Hypothalamus (tissue), 51 donors: ENCODE measurements at places on chromosomes 6 and 20.
A peak's percentile ranks its signal among the peaks of the same experiment; 100 is the strongest.

- no peak for DNase-seq
Measured at GRCh38 chr20:4592316-4593148, 129.2 kb upstream of the PRND start.

- DNase-seq = no peak
Measured at GRCh38 chr20:32559753-32560380, 25.3 kb downstream of the NOL4L start.

DNA sequence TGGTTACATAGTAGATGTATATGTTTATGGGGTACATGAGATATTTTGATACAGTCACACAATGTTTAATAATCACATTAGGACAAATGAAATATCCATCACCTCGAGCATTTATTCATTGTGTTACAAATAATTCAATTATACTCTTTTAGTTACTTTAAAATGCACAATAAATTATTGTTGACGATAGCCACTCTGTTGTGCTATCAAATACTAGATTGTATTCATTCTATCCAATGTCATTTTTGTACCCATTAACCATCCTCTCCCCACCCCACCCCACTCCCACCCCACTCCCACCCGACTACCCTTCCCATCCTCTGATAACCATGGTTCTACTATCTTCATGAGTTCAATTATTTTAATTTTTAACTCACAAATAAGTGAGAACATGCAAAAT lies 585.4 kb downstream of the CDH26 start:
- no peak for DNase-seq

GRCh38 chr6:107991772-107992550 lies 34.0 kb upstream of the SEC63 start:
- no peak for DNase-seq

DNA sequence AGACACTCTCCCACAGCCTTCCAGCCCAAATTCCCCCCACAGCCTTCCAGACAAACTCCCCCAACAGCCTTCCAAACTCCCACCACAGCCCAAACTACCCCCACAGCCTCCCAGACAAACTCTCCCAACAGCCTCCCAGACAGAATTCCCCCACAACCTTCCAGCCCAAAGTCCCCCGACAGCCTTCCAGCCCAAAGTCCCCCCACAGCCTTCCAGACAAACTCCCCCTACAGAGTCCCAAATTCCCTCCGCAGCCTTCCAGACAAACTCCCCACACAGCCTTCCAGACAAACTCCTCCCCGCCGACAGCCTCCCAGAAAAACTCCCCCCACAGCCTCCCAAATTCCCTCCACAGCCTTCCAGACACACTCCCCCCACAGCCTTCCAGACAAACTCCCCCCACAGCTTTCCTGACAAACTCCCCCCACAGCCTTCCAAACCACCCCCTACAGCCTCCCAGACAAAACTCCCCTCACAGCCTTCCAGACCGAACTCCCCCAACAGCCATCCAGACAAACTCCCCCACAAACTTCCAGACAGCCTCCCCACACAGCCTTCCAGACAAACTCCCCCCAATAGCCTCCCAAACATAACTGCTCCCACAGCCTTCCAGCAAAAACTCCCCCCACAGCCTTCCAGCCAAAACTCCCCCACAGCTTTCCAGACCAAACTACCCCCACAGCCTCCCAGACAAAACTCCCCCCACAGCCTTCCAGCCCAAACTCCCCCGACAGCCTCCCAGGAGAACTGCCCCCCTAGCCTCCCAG lies 38.0 kb upstream of the SYNDIG1 start:
- DNase-seq = no peak

DNA sequence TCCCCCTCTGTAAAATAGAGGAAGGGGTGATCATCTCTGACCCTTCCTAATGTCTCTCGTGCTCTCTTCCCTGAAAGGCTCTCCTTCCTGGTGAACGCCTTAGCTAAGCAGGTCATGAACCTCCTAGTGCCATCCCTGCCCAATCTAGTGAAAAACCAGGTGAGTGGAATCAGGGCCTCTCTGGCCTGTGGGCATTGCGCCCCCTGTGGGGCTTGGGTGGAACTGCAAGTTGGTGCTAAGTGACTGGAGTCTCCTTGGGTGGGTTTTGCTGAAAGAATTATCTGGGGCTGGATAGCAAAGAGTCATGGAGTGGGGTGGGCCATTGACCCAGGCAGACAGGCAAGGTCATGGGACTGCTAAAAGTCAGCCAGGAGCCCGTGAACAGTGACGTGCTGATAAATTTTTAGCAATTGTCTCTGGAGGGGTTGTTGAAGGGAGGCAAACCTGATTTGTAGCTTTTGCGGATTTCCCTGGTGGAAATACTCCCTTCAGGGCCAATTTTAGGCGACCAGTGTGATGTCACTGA lies 8.9 kb downstream of the BPIFB1 start:
- DNase-seq = peak; percentile 36

- DNase-seq = no peak
Measured at GRCh38 chr20:50277064-50277415, 86.4 kb downstream of the CEBPB start.

DNA sequence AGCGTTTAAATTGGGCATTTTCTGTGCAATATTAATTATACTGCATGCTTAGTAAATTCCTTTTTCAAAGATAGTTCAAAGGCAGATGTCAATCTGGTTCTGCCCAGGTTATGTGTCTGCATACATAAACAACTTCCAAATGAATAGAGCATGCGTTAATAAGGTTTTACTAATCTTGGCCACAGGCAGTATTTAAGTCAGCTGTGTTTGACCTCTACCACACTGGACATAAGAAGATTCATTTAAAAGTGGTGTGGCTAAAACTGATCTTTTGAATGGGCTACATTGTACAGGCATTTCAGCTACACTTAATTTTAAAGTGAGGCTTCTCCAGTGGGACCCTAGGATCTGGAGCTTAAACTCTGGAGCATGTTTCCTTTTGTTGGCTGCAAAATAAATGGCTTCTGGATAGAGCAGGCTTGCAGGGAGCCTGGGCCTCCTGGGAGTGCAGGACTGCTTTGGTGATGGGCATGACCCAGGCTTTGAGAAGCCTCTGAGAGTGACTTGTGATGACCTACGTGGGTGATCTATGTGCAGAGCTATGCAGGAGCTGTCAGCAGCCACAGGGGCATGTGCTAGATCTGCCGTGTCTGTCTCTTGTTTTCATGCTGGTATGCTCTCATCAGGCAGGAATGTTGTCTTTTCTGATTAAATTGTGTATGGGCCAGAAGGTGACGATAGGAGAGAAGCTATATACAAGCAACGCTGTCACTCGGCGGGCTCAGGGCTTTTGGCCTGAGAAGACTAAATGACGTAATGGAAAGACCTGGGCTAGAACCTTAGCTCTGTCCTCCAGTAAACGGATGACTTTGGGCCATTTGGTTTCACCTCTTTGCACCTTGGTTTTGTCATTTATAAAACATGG lies 331.2 kb downstream of the QKI start:
- no peak for DNase-seq

DNA sequence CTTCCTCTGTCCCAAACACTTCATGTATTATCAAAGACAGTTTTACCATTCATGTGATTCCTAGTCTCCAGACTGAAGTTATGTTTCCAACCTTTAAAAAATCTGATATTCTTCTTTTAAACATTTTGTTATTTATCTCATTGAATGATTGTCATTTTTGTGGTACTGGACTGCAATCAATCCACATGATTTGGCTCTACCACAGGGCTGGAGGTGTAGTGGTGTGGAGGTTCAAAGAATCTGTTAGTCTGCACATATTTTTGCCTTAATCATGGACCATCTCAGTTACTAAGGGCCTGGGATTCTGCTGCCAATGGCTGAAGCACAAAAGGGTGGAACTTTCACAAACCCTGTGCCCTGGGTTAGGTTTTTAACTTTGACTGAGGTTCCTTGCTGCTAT lies 164.1 kb upstream of the JAG1 start:
- DNase-seq = no peak

DNA sequence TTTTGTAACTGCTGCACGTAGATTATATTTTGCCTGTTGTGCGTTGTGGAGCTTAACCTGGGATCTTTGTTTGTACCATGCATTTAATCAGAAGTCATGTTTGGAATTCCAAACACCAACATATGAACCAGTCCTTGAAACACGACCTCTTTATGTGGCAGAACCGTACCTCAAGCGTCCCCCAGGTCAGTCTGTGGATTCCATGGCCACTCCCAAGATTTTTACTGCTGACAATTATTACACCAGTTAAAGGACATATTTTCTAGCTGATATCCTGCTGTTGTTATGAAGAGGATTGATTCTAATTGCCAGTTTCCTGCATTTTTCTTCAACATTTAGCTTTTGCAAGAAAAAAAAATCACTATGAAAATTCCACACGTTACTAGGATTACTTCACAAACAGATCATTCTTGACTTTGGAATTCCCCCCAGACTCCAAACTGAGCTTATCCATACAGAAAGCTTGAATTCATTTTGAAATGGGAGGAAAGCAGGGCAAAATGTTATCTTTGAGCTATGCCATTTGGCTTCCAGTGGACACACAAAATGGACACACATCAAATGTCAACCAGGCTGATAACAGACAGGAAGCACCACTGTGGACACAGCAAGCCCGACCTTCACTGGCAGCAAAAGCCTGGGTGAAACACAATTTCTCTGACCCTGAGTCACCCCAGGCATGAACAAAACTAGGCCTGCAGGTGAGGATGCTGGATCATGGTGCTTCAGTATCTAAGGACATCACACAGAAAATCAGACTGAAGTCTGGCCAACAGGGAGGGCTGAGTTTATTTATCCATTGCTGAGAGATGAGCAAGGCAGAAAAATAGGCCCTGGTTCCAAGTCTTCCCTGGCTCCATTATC lies 542.9 kb upstream of the JAG1 start:
- no peak for DNase-seq

DNA sequence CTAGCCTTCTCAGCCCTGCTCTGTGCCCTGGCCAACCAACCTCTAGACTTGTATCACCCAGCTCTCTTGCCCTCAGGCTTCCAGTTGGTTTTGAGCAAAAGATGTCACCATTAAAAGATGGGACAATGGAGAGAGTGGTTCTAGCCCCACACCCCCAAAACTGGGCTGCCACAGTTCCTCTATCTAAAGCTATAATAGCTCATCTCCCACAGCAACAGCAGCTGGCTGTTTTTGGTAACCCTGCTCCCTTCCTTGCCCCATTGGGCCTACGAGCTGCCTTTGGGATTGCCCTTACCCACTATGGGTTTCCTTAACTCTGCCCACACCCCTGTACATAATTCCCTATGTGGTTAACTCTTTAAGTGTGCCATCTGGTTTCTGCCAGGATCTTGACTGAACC lies 7.6 kb upstream of the SRSF3 start:
- no peak for DNase-seq

- no peak for DNase-seq
Measured at GRCh38 chr6:41577356-41578216, 31.4 kb downstream of the FOXP4 start.

- DNase-seq = no peak
Measured at GRCh38 chr6:53767941-53768340, 26.9 kb upstream of the LRRC1 start.

GRCh38 chr6:1381481-1382330 lies 7.7 kb upstream of the FOXF2 start:
- DNase-seq = no peak

- peak; percentile 51 for DNase-seq
Measured at GRCh38 chr6:165884813-165885765, 222.0 kb upstream of the PDE10A start.

GRCh38 chr20:23537030-23537429 lies 31.3 kb downstream of the CST9L start:
- DNase-seq = no peak

GRCh38 chr20:51440589-51440988 lies 101.9 kb downstream of the NFATC2 start:
- DNase-seq = no peak

- DNase-seq = no peak
Measured at GRCh38 chr6:5202941-5203340, 57.8 kb downstream of the LYRM4 start.

GRCh38 chr6:131843768-131844167 lies 35.9 kb downstream of the ENPP1 start:
- DNase-seq = no peak

- no peak for DNase-seq
Measured at GRCh38 chr6:55456016-55456415, 123.0 kb downstream of the HMGCLL1 start.

DNA sequence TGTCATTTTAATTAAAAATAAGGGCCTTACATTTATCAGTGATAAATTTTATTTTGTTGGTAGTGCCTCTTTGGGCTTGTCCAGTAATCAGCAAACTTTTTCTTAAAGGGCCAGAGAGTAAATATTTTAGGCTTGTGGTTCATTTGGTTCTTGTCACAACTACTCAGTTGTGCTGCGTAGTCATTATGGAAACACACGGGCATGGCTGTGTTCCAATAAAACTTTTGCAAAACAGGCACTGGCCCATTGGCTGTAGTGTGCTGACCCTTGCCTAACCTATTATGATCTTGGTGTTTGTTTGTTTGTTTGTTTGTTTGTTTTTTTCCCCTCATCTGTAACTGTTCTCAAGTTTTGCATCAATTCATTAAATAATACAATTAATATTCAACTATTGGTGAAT lies 19.4 kb downstream of the TBPL1 start:
- DNase-seq = no peak

- DNase-seq = no peak
Measured at GRCh38 chr6:66496659-66497058, 789.6 kb upstream of the EYS start.

- no peak for DNase-seq
Measured at GRCh38 chr6:142459271-142459670, 157.5 kb downstream of the ADGRG6 start.

DNA sequence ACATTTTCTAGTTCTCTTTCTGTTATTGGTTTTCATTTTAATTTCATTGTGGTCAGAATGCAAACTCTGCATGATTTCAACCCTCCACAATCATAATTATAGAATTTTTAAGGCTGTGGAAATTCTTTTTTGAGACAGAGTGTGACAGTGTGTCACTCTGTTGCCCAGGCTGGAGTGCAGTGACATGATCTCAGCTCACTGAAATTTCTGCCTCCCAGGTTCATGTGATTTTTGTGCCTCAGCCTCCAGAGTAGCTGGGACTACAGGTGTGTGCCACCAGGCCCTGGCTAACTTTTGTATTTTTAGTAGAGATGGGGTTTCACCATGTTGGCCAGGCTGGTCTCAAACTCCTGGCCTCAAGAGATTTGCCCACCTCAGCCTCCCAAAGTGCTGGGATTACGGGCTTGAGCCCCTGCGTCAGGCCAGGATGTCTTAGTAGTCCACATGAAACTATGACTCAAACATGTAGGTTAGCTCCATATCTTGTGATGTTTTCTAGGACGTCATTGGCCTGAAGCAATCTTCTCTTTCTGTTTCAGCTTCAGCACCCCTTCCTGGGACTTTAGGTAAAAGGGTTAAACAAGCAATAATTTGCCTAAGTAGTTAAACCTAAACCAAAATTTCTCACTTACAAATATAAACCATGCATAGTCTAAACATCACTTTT lies 47.4 kb upstream of the SAMD3 start:
- DNase-seq = no peak

- DNase-seq = no peak
Measured at GRCh38 chr6:53216301-53216700, 67.7 kb upstream of the GCM1 start.

- DNase-seq = no peak
Measured at GRCh38 chr6:55696041-55696440, 117.0 kb upstream of the HMGCLL1 start.

GRCh38 chr6:7048894-7049293 lies 58.9 kb upstream of the RREB1 start:
- no peak for DNase-seq
